ENCODE measurements at places on chromosomes 4 and X. TPM values are rescaled to one million over a fixed set of nuclear protein-coding genes. Genes with fewer than 3 reads are reported as not detected.

CITED1 gene
- total RNA-seq: 0.38 TPM

CLDN34 gene
- not detected for total RNA-seq

CA5B gene
- total RNA-seq: 52.1 TPM

MTNR1A gene
- total RNA-seq: not detected

DNA sequence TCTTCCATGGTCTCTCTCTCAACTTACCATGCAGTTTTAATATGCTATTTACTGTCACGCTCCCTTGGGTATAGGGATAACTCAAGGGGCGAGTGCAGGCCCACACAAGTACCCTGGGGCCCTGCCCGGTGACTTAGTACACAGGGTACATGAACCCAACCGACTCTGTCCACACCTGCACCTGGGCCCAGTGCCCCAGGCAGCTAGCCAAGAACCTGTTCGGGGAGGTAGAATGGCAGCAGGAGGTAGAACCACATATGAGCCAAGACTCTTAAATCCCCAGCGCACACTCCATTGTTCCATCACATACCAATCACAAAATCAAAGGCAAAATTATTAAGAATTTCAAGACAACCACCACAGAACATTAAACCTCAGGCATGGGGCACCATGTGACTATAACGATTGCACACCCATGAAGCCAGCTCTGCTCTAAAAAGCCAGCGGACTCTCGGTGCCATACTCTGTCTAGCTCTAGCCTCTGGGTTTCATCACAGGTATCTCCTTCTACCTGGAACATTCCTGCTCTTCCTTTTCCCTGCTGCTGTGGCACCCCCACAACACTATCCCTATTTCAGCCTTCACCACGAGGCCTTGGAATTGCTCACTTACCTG lies 14.6 kb downstream of the PHF8 start:
- no peak for DNase-seq

GRCh38 chr4:87601361-87601760 lies 7.0 kb upstream of the DSPP start:
- DNase-seq: no peak

DNA sequence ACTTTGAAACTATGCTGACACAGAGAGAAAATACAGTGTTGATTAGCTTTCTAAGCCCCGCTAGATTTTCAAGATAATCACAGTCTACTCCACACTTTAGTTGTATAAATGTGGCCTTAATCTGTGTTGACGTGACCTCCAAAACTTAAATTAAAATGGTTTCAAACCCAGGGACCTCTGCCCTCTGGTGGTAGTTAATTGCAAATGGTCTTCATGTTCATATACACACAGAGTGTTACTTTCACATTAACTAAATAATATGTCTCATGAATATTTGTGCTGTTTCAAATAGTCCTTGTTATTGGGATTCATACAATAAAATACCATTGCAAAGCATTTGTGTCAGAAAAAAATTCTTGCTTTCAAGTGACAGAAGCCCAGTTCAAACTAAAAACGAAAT lies 64.3 kb downstream of the TASL start:
- no peak for DNase-seq

DNA sequence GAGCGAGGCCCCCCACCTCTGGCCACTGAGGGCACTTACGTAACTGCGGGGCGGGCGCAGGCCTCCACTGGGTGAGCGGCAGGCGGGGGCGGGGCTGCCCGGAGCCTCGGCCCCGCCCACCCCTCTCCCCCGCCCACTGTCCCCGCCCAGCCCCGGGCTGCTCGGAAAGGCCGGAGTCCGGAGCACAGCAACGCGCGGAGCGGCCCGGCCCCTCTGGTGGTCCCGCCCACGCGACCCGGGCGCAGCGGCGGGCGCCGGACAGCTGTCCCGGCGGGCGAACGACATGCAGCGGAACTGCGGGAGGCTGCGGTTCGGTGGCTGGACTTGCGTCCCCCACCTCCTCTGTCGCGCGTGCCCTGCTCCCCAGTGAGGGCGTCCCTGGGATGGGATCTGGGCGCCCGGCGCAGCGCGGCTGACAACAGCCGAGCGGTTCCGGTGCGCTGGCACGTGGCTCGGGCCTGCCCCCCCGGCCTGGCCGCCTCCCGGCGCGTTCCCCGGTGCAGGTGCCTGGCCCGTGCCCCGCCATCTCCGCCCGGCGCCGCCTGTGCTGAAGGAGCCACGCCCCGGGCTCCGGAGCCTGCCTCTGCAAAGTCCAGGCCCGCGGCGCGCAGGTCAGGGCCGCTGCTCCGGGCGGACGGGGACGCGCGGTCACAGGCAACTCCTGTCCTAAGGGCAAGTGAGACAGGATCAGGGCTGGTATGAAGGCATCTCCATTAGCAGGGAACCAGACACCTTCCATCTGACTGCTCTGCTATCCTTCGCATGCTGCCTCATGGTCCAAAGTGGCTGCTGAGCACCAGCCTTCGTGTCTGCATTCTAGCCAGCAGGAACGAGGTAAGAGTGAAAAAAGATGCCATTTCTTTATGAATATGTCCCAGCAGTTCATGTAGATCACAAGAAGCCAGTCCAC lies 21.8 kb upstream of the JAKMIP1 start:
- DNase-seq: no peak

- no peak for DNase-seq
Observed at GRCh38 chr4:137998666-137999429, 243.3 kb downstream of the SLC7A11 start.

GRCh38 chr4:3494462-3494871 lies 31.4 kb downstream of the DOK7 start:
- DNase-seq: no peak
